ENCODE measurements at places on chromosomes 4 and X.

- DNase-seq, result peak; percentile 27
Observed at GRCh38 chr4:147492761-147493160, 11.9 kb downstream of the EDNRA start.

DNA sequence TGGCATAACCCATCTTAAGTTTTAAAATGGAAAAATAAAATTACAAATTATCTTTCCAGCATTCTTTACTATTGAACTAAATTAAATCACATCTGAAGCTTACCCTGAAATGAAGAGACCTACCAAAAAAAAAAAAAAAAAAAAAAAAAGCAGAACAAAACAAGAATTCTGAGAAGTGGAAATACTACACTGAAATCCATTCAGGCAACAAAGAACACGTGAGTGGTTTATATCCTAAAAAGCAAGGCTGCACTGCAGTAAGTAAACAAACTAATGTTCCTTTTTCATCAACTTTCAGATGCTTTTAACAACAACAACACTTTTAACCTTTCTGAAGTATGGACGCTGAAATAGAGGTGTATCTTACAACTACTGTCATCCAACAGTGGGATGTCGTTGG, 7.5 kb downstream of the FRYL start:
- DNase-seq, result no peak

DNA sequence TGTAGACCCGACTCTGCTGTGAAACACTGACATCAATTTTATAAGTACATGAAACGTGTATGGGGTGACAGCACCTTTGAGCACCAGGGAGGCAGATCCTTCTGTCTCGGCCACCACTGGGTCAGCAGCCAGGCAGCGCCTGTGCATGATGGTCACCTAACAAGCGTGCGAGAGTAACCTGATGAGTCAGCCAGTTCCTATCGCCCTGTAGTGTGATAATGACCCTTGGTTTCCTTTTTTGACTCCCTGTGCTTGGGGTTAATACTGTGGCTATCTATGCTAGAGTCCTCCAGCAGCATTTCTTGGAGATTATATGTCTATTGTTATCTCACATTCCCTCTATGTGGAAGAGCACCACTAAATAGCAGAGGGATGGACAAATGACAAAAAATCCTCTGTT, 101.6 kb downstream of the NPNT start:
- no peak for DNase-seq

DNA sequence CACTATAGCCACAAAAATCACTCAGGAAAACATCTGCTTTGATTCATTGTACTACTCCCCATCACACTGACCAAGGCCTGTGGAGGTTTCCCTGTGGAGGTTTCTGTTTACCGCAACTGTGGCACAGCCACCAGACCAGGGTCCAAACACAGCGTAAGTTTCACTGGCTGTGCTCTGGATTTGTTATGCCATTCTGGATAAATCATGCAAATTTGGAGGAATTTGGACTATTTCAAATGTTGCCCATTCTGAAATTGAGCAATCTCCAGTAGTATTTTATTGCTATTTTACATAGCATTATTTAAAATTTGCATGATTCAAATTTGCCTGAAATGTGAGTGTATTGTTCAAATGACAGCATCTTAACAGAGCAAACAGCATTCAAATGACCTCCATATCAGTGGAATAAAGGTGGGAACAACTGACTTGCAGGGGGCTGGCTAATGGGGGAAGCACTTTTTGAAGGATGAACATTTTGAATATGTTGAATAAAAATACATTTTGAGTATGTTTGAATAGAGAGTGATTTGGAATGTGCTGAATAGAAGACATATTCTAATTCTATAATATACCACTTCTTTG, 66.1 kb upstream of the ACSL1 start:
- DNase-seq, result no peak

GRCh38 chrX:134554291-134554690, 94.3 kb downstream of the HPRT1 start:
- DNase-seq, result no peak

DNA sequence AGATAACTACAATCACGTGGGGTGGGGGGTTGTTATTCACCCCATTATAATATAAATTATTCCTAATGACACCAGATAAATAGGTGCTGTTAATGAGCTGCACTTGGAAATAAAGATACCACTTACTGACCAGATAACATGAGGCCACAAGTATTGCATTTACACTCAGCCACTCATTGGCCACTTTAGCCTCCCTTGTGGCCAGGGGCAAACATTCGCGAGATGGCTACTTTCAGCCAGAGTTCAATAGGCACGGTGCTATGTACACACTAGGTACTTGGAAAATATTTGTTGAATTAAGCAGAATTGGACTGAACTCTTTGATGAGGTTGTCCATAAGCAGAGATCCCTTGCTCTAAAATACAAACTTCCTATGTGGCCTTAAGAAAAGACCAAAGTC, 713.7 kb upstream of the TENM3 start:
- DNase-seq, result no peak

- peak; percentile 63 for DNase-seq
Observed at GRCh38 chr4:183783991-183784553, 121.0 kb upstream of the STOX2 start.

DNA sequence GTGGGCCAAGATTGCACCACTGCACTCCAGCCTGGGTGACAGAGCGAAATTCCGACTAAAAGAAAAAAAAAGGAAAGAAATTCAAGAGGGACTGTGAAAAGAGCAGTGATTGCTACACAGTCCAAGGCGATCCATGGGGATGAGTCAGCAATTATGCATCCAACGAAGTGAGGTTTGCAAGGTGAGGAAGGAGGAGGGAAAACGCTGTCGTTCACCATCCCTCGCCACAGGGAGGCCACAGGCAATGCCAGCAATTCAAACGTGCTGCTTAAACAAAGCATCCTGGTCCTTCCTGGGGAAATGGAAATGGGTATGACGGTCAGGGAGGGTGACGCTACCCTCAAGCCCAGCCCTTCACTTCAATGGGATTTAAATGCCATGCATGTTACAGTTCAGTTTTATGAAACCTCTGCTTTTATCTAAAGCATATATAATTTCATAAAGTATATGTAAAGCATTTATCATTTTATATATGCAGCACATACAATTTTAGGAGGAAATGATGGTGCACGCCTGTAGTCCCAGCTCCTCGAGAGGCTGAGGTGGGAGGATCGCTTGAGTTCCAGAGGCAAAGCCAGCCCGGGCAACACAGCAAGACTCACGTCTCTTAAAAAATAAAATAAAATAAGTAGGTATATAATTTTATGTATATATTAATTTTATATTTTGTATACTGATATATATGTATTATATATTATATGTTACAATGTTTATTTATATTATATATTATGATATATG, 108.7 kb downstream of the DHRSX start:
- peak; percentile 63 for DNase-seq

- peak; percentile 87 for DNase-seq
Observed at GRCh38 chr4:3285558-3286334, 7.1 kb upstream of the RGS12 start.

- no peak for DNase-seq
Observed at GRCh38 chr4:52935317-52935716, 73.2 kb downstream of the RASL11B start.

DNA sequence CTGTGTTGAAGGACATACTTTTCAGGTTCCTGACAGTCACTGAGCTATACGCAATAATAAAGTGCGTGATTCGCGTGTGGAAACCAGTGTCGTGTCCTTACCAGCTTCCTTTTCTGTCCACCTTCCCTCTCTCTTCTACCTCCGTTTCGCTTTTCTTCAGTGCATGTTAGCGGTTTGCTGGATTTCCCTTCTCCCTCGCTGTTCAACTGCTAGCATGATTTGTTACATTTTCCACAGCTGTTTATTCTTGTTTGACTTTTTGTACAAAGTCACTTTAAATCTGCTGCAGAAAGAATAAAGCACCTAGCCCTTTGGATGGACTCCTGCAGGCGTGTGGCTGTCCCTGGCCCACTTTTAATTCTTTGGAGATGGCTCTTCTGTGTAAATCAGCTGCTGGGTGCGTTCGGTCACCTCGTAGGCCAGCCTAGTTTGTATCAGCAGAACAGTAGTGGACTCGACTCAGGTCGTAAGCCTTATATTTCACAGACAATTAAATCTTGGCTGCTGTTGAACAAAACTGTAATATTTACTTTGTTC, 8.9 kb upstream of the HAND2 start:
- no peak for DNase-seq

DNA sequence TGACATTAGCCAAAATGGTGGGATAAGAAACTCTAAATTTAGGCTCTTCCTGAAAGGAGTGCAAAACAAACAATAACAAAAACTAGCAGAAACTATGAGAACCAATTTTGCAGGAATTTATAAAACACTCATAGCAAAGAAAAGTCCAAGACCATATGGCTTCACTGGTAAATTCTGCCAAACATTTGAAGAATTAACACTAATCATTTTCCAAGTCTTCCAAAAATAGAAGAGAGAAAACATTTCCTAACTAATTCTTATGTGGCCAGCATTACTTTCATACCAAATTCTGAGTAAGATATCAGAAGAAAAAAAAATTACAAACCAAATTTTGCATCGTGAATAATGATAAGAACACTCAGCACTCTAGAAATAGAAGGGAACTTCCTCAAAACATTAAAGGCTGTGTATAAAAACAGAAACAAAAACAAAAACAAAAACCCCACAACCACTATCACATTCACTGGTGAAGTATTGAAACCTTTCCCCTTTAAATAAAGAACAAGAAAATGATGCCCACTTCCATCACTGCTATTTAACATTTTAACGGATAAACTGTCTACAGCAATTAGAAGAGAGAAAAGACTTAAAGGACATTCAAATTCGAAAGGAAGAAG, 524.3 kb upstream of the GALNTL6 start:
- no peak for DNase-seq

DNA sequence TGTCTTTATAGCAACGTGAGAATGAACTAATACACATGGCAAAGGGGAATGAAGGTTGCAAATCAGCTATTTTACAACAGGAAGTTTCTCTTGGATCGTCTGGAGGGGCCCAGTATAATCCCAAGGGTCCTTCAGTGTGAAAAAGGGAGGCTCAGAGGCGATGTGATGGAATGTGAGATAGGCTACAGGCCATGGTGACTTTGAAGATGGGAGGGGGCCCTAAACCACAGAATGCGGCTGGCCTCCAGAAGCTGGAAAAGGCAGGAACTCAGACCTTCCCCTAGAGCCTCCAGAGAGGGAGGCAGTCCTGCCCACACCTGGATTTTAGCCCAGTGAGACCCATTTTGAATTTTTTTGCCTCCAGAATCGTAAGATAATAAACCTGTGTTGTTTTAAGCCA, 69.4 kb upstream of the PGM2 start:
- DNase-seq, result no peak

DNA sequence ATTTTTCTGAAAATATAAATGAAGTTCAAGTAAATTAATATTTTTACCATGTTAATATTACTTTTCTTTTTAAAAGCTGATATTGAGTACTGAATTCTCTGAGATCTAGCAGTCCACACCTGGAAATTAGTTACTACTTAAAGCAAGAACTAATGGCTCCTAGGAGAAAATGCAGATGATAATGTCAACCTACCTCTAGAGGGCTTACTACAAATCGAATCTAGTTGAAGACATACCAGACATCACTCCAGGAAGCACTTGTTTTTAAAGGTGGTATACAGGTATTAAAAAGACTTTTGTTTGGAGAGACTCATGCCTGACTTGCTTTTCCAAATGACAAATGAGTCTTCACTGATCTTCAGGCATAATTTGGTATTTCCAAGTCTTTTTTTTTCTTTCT, 516.4 kb upstream of the BOD1L1 start:
- no peak for DNase-seq

- DNase-seq, result peak; percentile 51
Observed at GRCh38 chr4:152073351-152074087, 312.7 kb upstream of the GATB start.

- no peak for DNase-seq
Observed at GRCh38 chrX:107135965-107136307, 17.3 kb upstream of the RBM41 start.

- no peak for DNase-seq
Observed at GRCh38 chr4:117777721-117778120, 256.6 kb upstream of the NDST3 start.

GRCh38 chr4:7442574-7443162, 7.9 kb upstream of the PSAPL1 start:
- no peak for DNase-seq

- DNase-seq, result no peak
Observed at GRCh38 chrX:136189222-136189621, 41.9 kb downstream of the FHL1 start.

DNA sequence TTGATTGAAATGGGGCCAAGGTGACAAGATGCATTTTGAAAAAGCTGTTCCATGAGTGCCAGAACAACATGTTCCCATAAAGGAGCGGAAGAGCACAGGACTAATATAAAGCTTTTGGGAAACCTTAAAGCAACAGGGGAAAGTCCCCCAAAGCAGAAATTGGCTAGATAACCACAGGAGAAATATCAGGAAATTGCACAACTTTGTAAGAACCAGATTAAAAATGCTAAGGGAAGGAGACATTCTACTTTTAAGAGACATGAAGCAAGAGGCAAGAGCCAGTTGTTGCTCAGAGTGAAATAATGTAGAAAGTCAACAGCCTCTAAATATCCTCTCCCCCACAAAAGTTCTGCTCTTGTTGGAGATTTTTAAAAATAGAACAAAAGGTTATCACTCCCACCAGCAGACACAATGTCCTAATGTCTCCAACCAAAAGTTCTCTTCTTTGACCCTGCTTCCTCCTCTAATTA, 85.2 kb upstream of the LNX1 start:
- DNase-seq, result peak; percentile 27

DNA sequence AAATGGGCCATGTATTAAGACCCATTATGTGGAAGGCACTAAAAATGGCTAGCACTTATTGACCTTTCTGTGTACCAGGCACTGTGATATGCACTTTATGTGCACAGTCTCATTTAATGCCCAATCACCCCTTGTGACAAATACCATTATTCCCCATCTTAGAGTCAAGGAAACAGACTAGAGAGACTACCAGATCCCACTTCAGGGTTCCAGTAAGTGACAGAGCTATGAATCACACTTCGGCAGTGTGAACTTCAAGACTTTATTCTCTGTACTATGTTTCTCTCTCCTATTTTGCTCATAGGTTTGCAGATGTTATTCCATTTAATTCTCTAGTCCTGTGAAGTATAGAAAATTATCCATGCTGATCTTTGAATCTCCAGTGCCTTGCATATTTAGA, 107.0 kb downstream of the NFKB1 start:
- peak; percentile 16 for DNase-seq

- DNase-seq, result no peak
Observed at GRCh38 chrX:120238933-120239332, 11.7 kb upstream of the ZBTB33 start.

- no peak for DNase-seq
Observed at GRCh38 chr4:132809298-132810032, 339.6 kb upstream of the PCDH10 start.

- DNase-seq, result no peak
Observed at GRCh38 chr4:26452565-26453531, 37.4 kb downstream of the CCKAR start.

Data from AG20443 (cell line).